ENCODE measurements at places on chromosomes 6 and 20.

DNA sequence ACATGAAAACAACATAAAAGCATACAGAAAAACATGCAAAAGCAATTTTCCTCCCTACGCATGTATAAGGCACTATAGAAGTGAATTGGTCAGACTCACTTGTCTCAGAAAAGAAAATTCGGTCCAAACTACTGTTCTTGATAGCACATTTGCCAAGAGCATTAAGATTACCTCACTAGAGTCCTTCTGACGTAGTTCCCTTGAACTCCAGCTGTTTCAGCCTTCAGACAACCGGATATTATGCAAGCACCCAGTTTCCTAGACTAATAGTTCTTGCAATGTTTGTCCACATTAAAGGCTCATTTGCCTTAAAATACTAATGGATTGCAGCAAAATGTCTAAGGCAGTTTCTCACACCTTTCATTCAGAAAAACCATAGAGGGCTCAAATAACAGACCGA lies 2.5 kb upstream of the CASS4 start:
- DNase-seq: no peak

GRCh38 chr20:20815711-20816455 lies 103.4 kb upstream of the RALGAPA2 start:
- DNase-seq: no peak

- no peak for DNase-seq
Measured at GRCh38 chr20:57609086-57609841, 11.0 kb downstream of the ZBP1 start.

DNA sequence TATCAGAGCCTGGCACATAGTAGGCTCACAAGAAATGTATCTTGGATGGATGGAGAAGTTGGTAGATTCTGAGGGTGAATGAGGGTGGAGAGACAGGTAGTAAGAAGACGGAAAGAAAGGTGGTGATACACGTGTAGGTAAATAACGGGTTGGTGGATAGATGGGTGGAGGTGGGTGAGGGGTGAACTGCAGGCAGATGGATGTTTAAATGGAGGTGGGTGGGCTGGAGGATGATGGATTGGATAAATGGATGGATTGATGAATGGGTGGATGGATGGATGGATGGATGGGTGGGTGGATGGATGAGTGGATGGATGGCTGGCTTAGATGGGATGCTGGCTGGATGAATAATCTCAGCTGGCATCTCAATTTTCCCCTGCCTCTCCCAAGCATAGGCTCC lies 9.9 kb downstream of the CDH22 start:
- no peak for DNase-seq

GRCh38 chr20:49511788-49512525 lies 29.5 kb upstream of the KCNB1 start:
- no peak for DNase-seq

- peak; percentile 32 for DNase-seq
Measured at GRCh38 chr6:111992851-111993250, 61.1 kb upstream of the CCN6 start.

GRCh38 chr6:106927531-106928398 lies 46.8 kb downstream of the CD24 start:
- no peak for DNase-seq

- no peak for DNase-seq
Measured at GRCh38 chr6:40358473-40359460, 228.4 kb downstream of the LRFN2 start.

GRCh38 chr6:166959911-166960608 lies 3.7 kb upstream of the RNASET2 start:
- no peak for DNase-seq

DNA sequence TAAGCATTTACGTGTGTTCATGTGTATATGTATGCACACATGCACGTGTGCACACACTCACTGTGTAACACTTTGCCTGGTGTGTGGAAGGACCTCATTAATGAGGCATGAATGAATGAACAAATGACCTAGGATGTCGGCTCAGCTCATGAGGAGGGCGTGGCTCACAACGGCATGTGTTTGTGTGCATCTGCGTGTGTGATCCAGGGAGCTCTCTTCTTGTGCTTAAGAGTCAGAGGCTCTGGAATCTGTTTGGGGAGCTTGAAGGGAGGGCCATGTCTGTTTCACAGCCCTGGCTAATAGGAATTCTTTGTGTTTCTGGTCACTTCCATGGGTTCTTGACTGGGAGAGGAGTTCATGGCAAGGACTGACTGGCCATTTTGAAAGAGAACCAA lies 32.7 kb downstream of the TOX2 start:
- DNase-seq: no peak

DNA sequence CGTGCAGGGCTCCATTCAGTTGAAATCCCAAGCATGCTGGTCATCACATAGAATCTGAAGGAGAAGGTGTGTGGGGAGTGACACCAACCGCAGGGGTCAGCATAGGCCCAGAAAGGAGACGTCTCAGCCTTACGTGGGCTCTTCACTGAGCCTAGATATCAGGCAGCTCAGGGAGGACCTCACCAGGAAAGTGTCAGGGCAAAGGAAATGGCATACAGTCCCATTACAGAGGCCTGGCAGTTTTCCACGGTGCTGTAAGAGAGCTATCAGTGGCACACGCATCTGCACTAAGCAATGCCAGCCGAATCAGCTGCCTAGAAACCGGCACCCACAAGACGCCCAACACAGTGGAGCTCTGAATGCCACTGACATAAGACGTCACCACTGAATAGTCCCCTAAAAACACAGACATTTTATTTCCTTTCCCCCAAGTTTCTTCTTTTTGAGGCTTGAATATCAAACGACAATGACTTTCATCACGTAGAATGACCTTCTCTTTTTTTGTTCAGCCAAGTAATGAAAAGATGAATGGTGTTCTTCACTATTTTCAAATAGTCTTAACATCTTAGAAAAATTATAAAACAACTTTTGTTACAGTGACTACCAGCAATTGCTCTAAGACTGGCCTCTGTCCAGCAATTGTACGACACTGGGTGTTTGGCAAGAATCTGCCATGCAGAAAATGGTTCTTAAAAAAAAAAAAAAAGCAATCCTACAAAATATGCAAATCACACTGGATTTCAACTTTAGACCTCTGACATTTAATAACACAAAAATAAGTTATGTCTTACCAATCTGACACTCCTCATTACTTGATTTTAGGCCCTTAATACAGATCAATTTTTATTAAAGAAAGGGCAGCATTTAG lies 88.9 kb upstream of the FOXQ1 start:
- no peak for DNase-seq

DNA sequence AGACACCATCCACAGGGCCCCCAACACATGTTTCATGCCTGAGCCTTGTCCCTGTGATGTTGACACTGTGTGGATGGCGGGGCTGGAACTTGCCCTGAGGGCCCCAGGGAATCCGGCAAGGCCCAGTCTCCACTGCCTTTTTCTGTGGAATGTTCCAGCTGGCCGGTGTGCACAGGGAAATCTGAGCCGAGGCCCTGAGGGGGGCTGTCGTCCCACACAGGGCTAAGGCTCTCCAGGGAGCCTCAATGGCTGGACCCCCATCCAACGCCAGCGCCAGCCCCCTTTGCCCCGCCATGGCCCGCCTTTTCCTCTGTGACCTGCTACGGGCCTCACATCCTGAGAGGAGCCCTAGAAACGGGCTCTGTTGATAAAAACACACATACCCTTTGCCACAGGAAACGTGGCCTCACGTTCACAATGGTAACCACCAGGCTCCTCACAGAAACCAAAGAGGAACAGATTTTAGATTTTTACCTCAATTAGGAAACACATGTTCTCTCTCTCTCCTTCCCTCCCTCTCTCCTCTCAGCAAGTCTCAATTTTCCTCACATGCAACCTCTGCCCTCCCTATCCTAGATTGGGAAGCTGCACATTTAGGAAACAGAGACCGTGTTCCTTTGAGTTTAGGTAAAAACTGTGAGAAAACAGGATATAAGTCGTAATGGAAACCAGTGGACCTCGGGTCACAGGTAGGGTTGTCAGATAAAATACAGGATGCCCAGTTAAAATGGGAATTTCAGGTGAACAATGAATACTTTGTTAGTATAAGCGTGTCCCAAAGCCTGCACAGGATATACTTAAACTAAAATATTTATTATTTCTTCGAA lies 13.7 kb upstream of the ZNF831 start:
- no peak for DNase-seq

DNA sequence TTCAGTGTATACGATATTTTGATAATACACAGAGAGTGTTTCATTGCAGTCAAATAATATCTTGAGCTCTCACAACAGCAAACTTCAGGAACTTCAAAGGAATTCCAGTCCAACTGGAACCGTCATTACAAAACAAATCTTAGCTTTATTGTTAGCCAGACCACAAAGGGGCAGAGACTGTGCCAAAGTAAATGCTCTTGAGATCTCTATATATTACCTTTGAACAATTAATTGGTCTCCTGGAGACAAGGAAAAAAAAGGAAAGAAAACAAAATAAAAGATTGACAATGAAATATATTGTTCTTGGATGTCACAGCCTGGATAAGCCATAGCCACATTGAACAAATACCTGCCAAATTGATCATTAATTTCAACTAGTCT lies 70.0 kb downstream of the FOXC1 start:
- DNase-seq: no peak

GRCh38 chr6:24668997-24669361 lies 2.1 kb downstream of the ACOT13 start:
- DNase-seq: no peak

DNA sequence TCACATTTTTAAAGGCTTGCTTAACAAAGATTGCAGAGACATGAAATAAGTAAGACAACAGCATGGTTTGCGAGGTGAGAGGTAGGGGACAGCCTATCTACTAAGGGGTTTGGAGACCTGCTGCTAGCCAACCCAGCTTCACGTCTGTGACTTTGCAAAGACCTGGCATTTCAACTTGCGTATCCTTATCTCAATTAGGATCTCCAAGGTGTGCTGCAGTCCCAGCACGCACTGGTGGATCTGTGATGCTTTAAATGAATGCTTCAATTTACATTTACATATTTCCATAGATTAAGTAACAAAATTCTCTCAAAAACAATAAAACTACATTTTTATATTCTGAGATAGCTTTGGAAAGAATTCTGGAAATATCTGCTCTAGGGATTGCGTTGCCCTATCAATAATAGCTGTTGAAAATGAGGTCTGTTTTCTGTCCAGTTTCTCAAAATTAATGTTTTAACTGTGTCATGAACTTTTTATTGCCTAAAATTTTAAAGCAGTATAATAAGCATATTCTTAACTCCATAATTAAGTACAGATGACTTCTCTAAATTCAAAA lies 124.4 kb upstream of the EDN1 start:
- no peak for DNase-seq

- no peak for DNase-seq
Measured at GRCh38 chr6:155158030-155158843, 105.6 kb upstream of the CLDN20 start.

DNA sequence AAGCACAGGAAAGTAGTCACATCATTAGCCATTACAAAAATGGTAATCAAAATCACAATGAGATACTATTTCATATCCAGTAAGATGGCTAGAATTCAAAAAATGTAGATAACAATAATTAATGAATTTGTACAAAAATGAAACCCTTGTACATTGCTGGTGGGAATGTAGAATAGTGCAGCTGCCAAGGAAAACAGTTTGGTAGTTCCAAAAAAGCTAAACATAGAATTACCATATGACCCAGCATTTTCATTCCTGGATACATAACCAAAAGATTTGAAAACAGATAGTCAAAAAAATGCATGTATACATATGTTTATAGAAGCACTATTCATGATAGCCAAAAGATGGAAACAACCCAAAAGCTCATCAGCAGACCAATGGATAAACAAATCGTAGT lies 251.1 kb upstream of the RAB32 start:
- DNase-seq: no peak

- no peak for DNase-seq
Measured at GRCh38 chr20:59784365-59784764, 149.1 kb downstream of the SYCP2 start.

DNA sequence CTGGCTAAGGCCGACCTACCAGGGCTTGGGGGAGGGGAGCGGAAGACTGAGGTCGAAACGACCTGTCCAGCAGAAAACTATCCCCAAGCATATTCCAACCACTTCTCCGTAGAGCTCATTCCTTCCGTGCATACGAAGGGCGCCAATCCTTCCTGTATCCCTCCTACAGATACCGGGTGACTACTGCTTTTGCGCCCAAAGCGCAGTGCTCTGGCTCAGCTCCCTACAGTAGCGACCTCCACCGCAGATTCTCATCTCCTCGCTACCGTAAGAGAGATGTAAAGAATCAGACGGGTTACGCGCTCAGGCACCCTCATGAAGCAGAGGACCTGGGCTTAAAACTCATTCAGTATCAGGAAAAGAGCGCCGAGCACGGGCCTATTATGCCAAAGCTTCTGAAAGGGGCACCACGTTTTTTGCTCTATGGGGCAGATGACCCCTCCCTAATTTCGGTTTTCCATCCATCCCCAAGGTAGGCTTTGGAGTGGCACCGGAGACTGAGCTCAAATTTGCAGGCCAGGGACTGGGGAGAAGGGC lies 563 bp upstream of the NNAT start:
- no peak for DNase-seq
